ENCODE measurements at places on chromosomes 7 and 10. TPM values are rescaled to one million over a fixed set of nuclear protein-coding genes. Genes with fewer than 3 reads are reported as not detected.

GRCh38 chr7:141785706-141786552 is 4.1 kb upstream of the TAS2R5 start:
- H3K36me3 ChIP-seq, result no peaks in the 10 kb centered on the region
- H3K4me1 ChIP-seq, result no peaks in the 10 kb centered on the region
- no peak overlapping the region for H3K4me3 ChIP-seq
- no peak for DNase-seq

DNA sequence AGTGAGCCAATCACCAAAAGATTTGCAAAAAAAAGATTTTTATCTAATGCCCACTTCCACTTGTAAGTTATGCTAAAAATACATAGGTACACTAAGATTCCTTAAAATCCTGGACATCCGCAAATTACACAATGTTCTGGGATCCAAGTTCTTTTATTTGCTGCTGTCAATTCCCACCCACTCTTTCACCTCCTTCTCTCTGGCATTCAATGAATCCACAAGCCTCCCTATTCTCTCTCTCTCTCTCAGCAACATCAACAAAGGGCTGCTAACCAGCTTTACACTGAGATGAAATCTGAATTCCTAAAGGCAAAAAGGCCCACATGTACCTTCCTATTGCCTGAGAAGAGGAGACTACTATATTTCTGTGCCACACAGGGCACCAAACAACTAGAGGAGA is 99.9 kb downstream of the ARMH3 start:
- H3K36me3 ChIP-seq, result peaks cover 59% of the 10 kb centered on the region
- no peak for DNase-seq
- H3K27ac ChIP-seq, result no peak overlapping the region
- H3K4me3 ChIP-seq, result no peak overlapping the region
- H3K27me3 ChIP-seq, result no peaks in the 10 kb centered on the region
- no peaks in the 10 kb centered on the region for H3K4me1 ChIP-seq

- DNase-seq, result peak; percentile 80
- H3K27me3 ChIP-seq, result no peaks in the 10 kb centered on the region
- no peaks in the 10 kb centered on the region for H3K36me3 ChIP-seq
- H3K27ac ChIP-seq, result no peak overlapping the region
- H3K4me3 ChIP-seq, result peak overlapping the region; percentile 24
- H3K4me1 ChIP-seq, result peaks cover 10% of the 10 kb centered on the region
Measured at GRCh38 chr7:115477193-115477651, 553.3 kb downstream of the TFEC start.

GRCh38 chr10:31134311-31134952 is 102.8 kb upstream of the ZNF438 start:
- H3K36me3 ChIP-seq, result no peaks in the 10 kb centered on the region
- peaks cover 22% of the 10 kb centered on the region for H3K4me1 ChIP-seq
- no peaks in the 10 kb centered on the region for H3K27me3 ChIP-seq
- H3K4me3 ChIP-seq, result peak overlapping the region; percentile 55

MBLAC1 gene
- 1.0 TPM for total RNA-seq

DNA sequence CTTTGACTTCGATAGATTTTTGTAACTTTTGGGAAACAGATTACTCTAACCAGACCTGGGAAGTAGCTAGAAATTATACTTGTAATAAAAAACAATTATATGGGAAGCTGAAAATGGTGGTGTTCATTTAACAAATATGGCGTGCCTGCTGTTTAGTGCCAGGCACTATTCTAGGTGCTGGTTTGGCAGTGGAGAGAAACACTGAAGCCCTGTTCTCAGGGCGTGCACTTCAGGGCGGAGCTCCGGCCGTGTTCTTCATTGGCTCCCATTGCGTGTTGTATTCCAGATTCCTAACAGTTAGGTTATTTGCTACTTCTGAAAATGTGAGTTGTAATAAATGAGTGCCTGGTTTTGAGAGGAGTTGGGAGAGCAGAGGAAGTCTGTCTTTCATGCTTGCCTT is 38.6 kb downstream of the DNAJB6 start:
- no peak overlapping the region for H3K27ac ChIP-seq
- peak; percentile 8 for DNase-seq
- H3K4me3 ChIP-seq, result no peak overlapping the region
- no peaks in the 10 kb centered on the region for H3K27me3 ChIP-seq
- no peaks in the 10 kb centered on the region for H3K4me1 ChIP-seq

RARRES2 gene
- total RNA-seq, result 54.2 TPM

DNA sequence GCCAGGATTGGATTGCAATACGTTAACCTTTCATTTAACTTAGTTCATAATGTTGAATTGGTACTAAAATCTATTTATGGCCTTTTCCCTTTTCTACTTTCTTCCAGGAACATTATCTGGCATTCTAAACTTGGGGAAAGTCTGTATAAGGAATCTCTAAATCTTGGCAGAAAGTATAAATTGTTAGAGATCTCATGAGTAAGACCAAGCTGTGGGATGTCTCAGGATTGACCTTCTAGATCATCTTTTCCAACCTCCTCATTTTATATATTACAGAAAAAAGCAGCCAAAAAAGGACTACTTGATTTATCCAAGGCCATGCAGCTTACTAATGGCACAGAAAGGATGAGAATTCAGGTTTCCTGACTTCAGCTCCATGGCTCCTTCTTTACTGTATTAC is 598.3 kb downstream of the INHBA start:
- H3K36me3 ChIP-seq, result no peaks in the 10 kb centered on the region
- DNase-seq, result no peak

DNA sequence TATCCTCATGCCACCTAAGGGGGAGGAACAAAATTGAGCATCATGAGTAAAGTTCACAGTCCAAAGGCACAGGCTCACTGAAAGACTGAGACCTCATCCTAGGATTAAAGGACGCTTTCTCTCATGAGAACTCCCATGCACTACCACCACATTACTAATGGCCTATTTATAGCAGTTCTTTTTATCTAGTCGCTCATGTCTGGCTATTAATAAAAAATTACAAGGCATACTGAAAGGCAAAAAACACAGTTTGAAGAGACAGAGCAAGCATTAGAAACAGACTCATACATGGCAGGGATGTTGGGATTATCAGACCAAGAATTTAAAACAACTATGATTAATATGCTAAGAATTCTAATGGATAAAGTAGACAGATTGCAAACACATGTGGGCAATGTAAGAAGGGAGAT is 46.0 kb upstream of the CDK13 start:
- DNase-seq, result no peak
- H3K27me3 ChIP-seq, result no peaks in the 10 kb centered on the region
- no peaks in the 10 kb centered on the region for H3K36me3 ChIP-seq
- no peaks in the 10 kb centered on the region for H3K4me1 ChIP-seq

DNA sequence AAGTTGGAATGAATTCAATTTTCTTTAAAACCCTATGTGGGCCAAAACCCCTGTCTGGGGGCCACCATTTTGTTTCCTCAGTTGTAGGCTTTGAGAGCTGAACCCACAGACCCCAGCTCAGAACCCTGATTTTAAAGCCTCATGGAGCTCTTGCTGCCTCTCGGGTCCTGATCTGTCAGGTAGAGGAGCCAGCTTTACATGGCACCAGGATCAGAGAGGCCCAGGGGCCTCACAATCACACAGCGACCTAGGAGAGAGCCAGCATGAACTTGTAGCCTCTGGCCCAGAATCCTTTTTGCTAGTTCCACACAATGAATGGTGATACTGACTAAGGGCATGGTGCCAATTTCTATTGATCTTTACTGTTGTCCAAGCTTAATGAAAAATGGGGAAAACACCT is 84.3 kb upstream of the SORCS3 start:
- no peaks in the 10 kb centered on the region for H3K4me1 ChIP-seq
- H3K36me3 ChIP-seq, result no peaks in the 10 kb centered on the region
- no peaks in the 10 kb centered on the region for H3K27me3 ChIP-seq
- no peak overlapping the region for H3K4me3 ChIP-seq

PLEKHS1 gene
- total RNA-seq, result 2.9 TPM

DNA sequence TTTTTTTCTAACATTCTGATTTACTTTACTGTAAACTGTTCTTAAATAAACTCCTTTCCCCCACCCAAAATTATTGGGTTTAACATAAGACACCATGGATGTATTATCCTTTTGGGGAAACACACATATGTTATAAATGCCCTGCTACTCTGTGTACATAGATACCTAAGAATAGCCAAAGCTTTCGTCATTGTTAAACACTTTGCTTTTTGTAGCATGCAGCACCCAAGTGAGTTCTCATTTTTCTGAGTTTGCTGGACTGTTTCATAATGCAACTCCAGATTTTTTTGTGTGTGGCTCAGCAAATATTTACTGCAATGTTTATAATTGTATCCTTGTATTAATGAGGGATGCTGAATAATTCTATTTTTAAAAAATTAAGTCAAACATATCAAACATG is 86.9 kb downstream of the VTI1A start:
- peaks cover 8% of the 10 kb centered on the region for H3K4me1 ChIP-seq
- DNase-seq, result no peak
- no peak overlapping the region for H3K27ac ChIP-seq

CCL24 gene
- 1.5 TPM for total RNA-seq

- H3K27me3 ChIP-seq, result no peaks in the 10 kb centered on the region
- no peak overlapping the region for H3K4me3 ChIP-seq
- no peaks in the 10 kb centered on the region for H3K4me1 ChIP-seq
- no peaks in the 10 kb centered on the region for H3K36me3 ChIP-seq
Measured at GRCh38 chr7:27889800-27890199, 149.8 kb downstream of the TAX1BP1 start.

GRCh38 chr10:33746836-33747268 is 412.4 kb upstream of the NRP1 start:
- DNase-seq, result no peak
- no peak overlapping the region for H3K27ac ChIP-seq
- no peak overlapping the region for H3K4me3 ChIP-seq
- H3K4me1 ChIP-seq, result no peaks in the 10 kb centered on the region
- H3K36me3 ChIP-seq, result no peaks in the 10 kb centered on the region

- H3K4me1 ChIP-seq, result peaks cover 54% of the 10 kb centered on the region
- H3K27me3 ChIP-seq, result peaks cover 4% of the 10 kb centered on the region
- peak overlapping the region; percentile 95 for H3K27ac ChIP-seq
- peak; percentile 95 for DNase-seq
- no peaks in the 10 kb centered on the region for H3K36me3 ChIP-seq
Measured at GRCh38 chr10:6144406-6145165, 55.8 kb downstream of the RBM17 start.

- no peaks in the 10 kb centered on the region for H3K27me3 ChIP-seq
- H3K36me3 ChIP-seq, result no peaks in the 10 kb centered on the region
- no peak overlapping the region for H3K27ac ChIP-seq
- no peak for DNase-seq
Measured at GRCh38 chr10:3527869-3528268, 257.1 kb downstream of the KLF6 start.

GRCh38 chr7:105084581-105084980 is 70.6 kb downstream of the KMT2E start:
- DNase-seq, result no peak
- H3K4me3 ChIP-seq, result no peak overlapping the region
- H3K27ac ChIP-seq, result no peak overlapping the region
- H3K36me3 ChIP-seq, result peaks cover 31% of the 10 kb centered on the region

- H3K27ac ChIP-seq, result no peak overlapping the region
- no peak for DNase-seq
- no peaks in the 10 kb centered on the region for H3K27me3 ChIP-seq
- H3K36me3 ChIP-seq, result no peaks in the 10 kb centered on the region
- no peaks in the 10 kb centered on the region for H3K4me1 ChIP-seq
- no peak overlapping the region for H3K4me3 ChIP-seq
Measured at GRCh38 chr10:1424648-1425047, 312.7 kb downstream of the ADARB2 start.

GRCh38 chr10:107790271-107790670 is 625.8 kb upstream of the SORCS1 start:
- H3K4me3 ChIP-seq, result no peak overlapping the region
- no peak overlapping the region for H3K27ac ChIP-seq
- no peak for DNase-seq
- no peaks in the 10 kb centered on the region for H3K36me3 ChIP-seq

Data from upper lobe of left lung (tissue), 6 donors.